Activated CD8-positive, alpha-beta T cell treated with anti-CD3 and anti-CD28 coated beads for 36 hours (primary cell): ENCODE measurements at places on chromosomes 7 and 10.
A peak's percentile ranks its signal among the peaks of the same experiment; 100 is the strongest.

DNA sequence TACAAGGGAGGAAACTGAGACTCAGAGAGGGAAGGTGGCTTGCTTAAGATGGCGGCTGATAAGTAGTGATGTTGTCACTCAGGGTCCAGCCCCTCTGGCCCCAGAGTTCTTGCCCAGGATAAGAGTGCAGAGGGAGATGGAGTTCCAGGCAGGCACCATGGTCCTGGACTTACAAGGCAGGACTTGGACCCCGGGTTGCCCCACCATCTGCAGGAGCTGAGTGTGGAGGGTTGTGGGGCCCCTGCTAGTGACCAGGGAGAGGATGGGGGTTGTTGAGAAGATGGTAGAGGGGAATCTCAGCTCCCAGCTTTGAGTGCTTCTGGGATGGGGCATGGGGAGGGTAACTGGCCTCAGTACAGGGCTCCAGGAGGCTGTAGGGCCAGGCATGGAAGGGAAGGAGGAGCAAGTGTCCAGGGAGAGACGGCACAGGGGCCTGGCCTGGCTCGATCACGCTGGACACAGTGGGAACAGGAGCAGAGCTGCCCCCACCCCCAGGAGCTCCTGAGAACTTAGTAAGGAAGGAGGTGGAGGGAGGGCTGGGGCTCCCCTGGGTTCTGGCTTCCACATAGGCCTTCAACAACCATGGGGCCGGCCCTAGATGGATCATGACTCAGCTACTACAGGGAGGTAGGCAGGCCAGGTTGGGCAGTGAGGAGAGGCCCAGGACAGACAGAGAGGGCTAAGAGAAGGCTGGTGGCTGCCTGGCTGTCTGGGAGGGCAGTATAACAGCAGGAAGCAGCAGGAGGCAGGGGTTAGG, 28.2 kb downstream of the PPIF start:
- DNase-seq = no peak

GRCh38 chr10:71697938-71698709, 21.5 kb downstream of the C10orf105 start:
- DNase-seq = peak; percentile 86

- DNase-seq = no peak
Observed at GRCh38 chr7:101197991-101198390, 2.8 kb downstream of the MOGAT3 start.

DNA sequence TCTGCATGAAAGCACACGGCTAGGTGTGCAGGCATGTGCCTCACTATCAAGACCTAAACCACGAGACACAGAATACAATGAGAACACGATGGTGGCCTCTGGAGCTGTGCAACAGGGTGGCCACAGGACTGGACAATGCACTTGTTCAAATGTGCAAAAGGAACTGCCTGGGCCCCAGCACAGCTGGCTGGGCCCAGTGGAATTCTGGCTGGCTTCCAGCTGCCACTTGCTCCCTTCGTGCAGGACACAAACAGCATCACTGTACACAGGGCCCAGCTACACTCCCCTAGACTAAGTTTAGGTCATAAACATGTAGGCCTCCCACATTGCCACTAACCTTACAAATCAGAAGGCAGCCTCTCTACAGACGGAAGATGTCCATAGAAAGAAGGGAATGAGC, 23.4 kb downstream of the DOCK4 start:
- no peak for DNase-seq

- DNase-seq = no peak
Observed at GRCh38 chr10:5092375-5092774, 1.8 kb upstream of the AKR1C3 start.

DNA sequence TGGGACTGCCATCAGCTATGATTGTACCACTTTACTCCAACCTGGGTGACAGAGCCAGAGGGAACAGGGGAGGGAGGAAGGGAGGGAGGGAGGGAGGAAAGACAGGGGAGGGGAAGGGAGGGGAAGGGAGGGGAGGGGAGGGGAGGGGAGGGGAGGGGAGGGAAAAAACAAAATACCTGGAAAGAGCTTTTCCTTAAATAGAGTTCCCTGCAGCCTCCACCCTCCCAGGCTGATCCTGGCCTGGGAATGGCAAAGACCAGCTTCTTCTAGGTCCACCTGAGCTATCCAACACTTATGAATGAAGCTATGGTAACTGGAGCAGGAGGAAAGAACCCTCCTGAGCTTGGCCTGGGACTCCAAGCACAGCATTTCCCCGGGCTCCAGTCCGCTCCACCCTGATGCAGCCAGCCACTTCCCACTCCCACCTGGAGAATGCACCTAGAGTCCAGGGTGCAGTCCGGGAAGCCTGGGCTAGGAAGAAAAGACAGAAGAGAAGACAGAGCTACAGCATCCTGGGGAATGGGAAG, 66.1 kb downstream of the GRID1 start:
- no peak for DNase-seq

GRCh38 chr7:77543910-77544309, 6.8 kb downstream of the PTPN12 start:
- no peak for DNase-seq

GRCh38 chr10:34002896-34003295, 668.4 kb upstream of the NRP1 start:
- DNase-seq = no peak

- DNase-seq = peak; percentile 39
Observed at GRCh38 chr10:55631071-55631654, 729.9 kb downstream of the ZWINT start.

DNA sequence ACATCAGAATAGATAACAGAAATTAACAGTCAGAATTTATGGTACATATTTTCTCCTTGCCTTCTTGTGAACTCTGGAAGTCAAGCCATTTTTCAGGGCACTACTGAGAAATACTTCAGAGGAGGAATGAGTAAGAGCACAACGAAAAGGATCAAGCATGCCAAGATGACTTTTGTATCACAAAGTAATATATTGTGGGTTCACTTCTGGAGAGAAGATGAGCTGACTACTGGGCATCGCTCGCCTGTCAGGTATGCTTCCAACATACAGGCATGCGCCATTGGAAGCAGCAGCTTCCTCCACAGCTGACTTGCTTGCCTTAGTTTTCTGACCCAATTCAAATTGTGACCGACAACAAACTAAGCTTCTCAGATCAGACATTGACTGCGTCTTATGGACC, 137.3 kb downstream of the VTI1A start:
- no peak for DNase-seq

GRCh38 chr7:101884671-101885596, 67.5 kb downstream of the CUX1 start:
- DNase-seq = peak; percentile 49

DNA sequence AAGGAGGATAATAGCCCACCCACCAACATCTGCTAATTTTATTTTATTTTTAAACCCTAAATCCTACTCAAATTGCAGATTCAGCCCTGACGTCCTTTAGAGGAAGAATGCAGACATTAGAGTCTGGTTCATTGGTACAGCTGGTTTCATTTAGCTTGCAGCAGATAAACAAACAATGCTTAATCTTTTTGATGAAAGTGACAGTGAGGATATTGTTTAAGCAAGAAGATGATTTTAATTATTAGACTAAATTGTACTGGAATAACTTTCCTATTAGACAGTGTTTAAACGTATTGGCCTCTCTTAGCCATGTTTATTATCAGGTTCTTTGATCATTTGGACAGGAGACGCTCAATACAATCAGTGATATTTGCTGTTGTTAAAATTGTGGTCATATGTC, 164.8 kb downstream of the CDK14 start:
- DNase-seq = no peak

GRCh38 chr10:8766899-8767298, 712.4 kb downstream of the GATA3 start:
- no peak for DNase-seq

GRCh38 chr10:94344522-94345122, 18.1 kb downstream of the NOC3L start:
- no peak for DNase-seq

- DNase-seq = no peak
Observed at GRCh38 chr10:125016123-125016522, 74.2 kb downstream of the ZRANB1 start.

DNA sequence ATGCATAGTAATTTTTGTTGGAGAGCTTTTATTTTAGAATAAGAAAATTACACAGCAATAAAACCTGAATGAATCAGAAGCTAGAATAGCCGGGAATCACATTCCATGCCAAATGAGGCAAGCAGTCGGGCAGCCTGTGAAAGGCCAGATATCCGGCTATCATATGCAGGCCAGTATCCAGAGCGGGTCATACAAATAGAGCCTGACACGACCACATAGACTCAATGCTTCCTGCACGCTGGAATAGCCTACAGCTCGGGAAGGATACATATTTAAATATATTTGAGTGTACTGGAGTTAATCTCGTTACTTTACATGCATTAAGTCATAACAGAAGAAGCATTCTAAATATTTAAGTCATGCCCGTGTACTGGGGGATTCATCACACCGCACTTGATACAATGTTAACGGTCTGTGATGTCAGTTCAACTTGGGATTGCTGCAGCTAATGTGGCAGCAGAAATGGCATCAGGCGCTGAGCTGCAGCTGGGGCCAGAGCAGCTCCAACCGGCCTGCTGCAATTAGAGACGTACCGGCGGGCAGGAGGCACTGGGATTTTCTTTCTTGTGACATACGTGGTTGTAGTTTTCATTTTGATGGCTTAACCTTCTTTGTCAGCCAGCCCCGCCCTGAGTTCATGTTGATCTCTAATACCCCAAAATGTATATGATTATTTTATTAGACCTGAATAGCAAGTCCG, 112.0 kb downstream of the EBF3 start:
- no peak for DNase-seq

GRCh38 chr10:46264336-46264735, 22.5 kb upstream of the ANTXRL start:
- DNase-seq = no peak

- DNase-seq = no peak
Observed at GRCh38 chr10:54203401-54203800, 597.6 kb downstream of the PCDH15 start.

DNA sequence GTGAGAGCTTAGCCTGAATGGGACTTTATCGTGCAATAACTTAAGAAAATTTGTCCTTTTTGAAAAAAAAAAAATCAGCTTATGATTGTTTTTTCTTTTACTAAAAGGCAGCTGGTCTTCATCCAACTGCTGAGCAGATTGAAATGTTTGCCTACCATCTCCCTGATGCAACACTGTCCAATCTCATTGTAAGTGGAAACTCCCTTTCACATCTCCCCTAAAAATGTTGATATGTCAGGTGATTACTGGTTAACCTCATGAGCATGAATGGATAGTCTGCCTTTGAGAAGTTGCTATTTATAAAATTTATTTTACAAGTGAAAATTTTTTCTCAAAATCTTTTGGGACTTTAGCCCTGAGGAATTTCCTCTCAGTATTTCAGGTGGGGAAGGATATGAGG, 17.8 kb upstream of the HKDC1 start:
- DNase-seq = no peak

GRCh38 chr10:120052964-120053702, 160.6 kb downstream of the SEC23IP start:
- DNase-seq = no peak

- DNase-seq = no peak
Observed at GRCh38 chr7:18087687-18088078, 60.0 kb upstream of the PRPS1L1 start.

GRCh38 chr7:71553306-71553705, 421.4 kb downstream of the GALNT17 start:
- DNase-seq = no peak

- DNase-seq = no peak
Observed at GRCh38 chr7:85736085-85736484, 549.2 kb upstream of the SEMA3D start.

DNA sequence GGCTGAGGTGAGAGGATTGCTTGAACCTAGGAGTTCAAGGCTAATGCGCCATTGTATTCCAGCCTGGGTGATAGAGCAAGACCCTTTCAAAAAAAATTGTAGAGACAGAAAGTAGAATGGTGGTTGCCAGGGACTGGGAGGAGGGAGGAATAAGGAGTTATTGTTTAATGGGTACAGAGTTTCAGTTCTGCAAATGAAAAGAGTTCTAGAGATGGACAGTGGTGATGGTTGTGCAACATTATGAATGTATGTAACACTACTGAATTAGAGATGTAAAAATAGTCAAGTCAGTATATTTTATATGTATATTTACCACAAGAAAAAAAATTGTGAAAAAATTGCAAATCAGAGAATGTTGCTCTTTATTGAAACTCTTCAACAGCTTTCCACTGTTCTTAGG, 266.5 kb upstream of the NPY start:
- no peak for DNase-seq

- DNase-seq = no peak
Observed at GRCh38 chr7:127530148-127530547, 55.2 kb downstream of the GCC1 start.

DNA sequence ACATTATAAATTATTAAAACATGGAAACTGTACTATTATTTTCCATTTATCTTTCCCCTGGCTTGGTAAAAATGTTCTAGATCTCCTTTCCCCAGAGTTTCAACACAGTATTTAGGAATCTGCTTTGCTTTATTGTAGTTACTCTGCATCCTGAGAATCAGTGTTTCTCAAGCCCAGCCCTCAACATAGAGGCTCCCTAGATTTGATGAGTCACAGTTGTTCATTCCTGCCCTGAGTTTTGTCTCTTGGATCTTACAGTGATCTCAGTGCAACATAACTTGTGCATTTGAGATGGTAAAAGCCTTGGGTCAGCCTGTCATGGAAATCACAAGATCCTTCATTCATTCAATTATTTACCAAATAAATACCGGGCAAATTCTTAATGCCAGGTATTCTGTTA, 63.0 kb downstream of the VAX1 start:
- no peak for DNase-seq

DNA sequence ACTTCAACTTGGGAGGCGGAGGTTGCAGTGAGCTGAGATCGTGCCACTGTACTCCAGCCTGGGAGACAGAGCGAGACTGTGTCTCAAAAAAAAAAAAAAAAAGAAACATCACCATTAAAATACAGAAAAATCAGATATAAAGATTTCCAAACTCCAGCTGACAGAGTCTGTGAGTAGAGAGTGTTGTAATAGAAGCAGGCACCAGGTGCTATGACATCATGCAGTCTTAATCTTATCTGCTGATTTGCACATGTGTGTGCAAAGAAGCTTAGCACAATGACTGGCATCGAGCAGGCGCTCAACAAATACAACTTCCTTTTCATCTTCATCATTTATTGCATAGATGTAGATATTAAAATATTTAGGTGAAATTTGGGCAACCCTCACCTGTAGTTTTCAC, 92.2 kb downstream of the PRKCQ start:
- DNase-seq = no peak

- peak; percentile 54 for DNase-seq
Observed at GRCh38 chr7:149690688-149691446, 82.5 kb downstream of the ZNF467 start.

GRCh38 chr7:47347346-47347745, 234.6 kb downstream of the TNS3 start:
- DNase-seq = no peak

DNA sequence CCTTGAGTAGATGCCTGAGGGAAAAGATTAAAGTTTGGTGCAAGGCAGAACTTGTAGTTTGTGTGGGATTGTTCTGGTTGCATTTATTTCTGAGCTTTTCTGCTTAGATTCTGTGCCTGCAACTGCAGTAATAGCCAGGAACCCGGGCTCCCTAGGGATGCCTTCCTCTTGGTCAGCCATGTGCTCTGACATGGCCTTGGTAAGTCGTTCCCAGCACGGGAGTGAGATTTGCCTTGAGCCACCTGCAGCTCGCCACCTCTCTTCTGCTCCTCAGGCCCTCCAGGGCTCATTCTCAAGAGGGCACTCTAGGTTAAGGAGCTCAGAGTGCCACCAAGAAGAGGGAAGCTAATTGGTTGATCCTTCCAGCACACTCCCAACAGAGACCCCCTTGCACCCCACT, 350.6 kb upstream of the MKI67 start:
- no peak for DNase-seq
